ENCODE measurements at places on chromosomes 4 and X. TPM values are rescaled to one million over a fixed set of nuclear protein-coding genes. Genes with fewer than 3 reads are reported as not detected.

Gene RBMXL3
- not detected for polyA plus RNA-seq

DNA sequence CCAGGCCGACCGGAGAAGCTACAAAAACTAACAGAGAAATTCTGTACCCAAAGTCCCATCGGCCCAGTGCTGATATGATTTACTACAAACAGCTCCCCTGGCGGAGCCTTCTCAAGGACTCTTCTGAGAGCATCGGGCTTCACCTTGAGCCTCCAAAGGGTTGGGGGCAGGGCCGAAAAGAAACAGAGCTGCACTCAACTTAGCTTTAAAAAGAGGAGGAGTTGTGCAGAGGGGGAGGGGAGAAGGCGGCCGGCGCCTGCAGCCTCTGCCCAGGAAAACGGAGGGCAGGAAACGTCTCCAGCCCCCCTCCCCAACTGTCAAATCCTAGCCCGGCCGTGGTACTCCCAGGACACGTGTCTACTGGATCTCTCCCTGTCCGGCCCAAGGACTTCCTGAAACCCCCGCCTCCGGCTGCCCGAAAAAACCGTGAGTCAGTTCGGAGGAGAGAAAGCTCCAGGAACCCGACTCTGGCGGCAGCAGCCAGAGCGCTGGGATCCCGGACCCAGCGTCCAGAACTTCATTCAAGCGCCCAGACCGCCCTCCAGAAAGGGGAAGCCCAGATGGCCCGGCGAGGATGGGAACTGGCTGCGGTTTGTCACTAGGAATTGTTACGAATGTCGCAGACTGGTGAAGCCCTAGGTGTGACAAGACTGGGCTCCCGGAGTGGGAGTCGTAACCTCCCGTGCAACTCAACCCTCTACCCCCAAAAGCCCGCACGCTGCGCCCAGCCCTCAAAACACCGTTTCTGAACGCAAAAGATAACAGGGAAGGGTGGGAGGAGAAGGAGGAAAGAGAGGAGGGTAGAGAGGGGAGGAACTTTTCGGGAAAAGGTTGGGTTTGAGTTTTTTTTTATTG, 973 bp downstream of the ADAMTS3 start:
- H3K36me3 ChIP-seq: no peaks in the 10 kb centered on the region
- no peaks in the 10 kb centered on the region for H3K4me1 ChIP-seq
- no peak overlapping the region for H3K4me3 ChIP-seq
- DNase-seq: peak; percentile 55
- H3K27me3 ChIP-seq: peaks cover 30% of the 10 kb centered on the region
- peak overlapping the region; percentile 15 for H3K27ac ChIP-seq

- no peaks in the 10 kb centered on the region for H3K27me3 ChIP-seq
- H3K4me3 ChIP-seq: no peak overlapping the region
- H3K36me3 ChIP-seq: no peaks in the 10 kb centered on the region
- no peak overlapping the region for H3K27ac ChIP-seq
- H3K4me1 ChIP-seq: no peaks in the 10 kb centered on the region
Measured at GRCh38 chr4:14265651-14266050, 638.1 kb upstream of the BOD1L1 start.

- no peak overlapping the region for H3K27ac ChIP-seq
- H3K27me3 ChIP-seq: no peaks in the 10 kb centered on the region
- no peaks in the 10 kb centered on the region for H3K36me3 ChIP-seq
- H3K4me1 ChIP-seq: no peaks in the 10 kb centered on the region
Measured at GRCh38 chrX:151268836-151269235, 92.5 kb downstream of the GPR50 start.

DNA sequence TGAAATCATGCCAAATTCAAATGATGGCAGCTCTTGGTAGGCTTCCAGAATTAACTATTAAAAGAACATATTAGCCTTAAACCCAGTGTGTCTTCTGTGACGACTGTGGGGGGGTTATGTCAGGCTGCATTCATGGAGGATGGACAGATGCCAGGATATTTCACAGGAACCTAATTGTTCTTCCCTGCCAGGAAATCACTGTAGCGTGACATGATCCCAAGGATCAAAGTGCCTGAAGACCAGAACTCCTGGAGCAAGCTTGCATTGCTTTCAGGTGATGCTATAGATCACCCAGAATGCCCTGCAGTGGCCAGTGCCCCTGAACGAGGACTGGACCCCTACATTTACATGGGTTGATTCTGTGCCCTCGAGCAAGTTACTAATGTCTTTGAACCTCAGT, 1093.0 kb upstream of the TENM3 start:
- H3K4me1 ChIP-seq: no peaks in the 10 kb centered on the region
- no peak overlapping the region for H3K4me3 ChIP-seq
- H3K27ac ChIP-seq: no peak overlapping the region
- H3K27me3 ChIP-seq: no peaks in the 10 kb centered on the region
- DNase-seq: no peak

- H3K36me3 ChIP-seq: no peaks in the 10 kb centered on the region
- no peak for DNase-seq
- no peaks in the 10 kb centered on the region for H3K4me1 ChIP-seq
- no peak overlapping the region for H3K4me3 ChIP-seq
- H3K27me3 ChIP-seq: no peaks in the 10 kb centered on the region
Measured at GRCh38 chr4:186294160-186294559, 28.2 kb downstream of the F11 start.

GRCh38 chr4:148065075-148065474, 333.2 kb downstream of the ARHGAP10 start:
- H3K36me3 ChIP-seq: peaks cover 35% of the 10 kb centered on the region
- no peaks in the 10 kb centered on the region for H3K4me1 ChIP-seq
- H3K27ac ChIP-seq: no peak overlapping the region
- no peaks in the 10 kb centered on the region for H3K27me3 ChIP-seq
- H3K4me3 ChIP-seq: no peak overlapping the region

- no peak overlapping the region for H3K27ac ChIP-seq
- no peaks in the 10 kb centered on the region for H3K27me3 ChIP-seq
- H3K4me1 ChIP-seq: peaks cover 2% of the 10 kb centered on the region
- H3K4me3 ChIP-seq: no peak overlapping the region
Measured at GRCh38 chr4:8478371-8478770, 37.8 kb downstream of the TRMT44 start.
